ENCODE measurements at places on chromosomes 2 and 18. TPM values are rescaled to one million over a fixed set of nuclear protein-coding genes. Genes with fewer than 3 reads are reported as not detected.

GRCh38 chr2:236137066-236137465 is 31.1 kb downstream of the GBX2 start:
- no peak for DNase-seq

DNA sequence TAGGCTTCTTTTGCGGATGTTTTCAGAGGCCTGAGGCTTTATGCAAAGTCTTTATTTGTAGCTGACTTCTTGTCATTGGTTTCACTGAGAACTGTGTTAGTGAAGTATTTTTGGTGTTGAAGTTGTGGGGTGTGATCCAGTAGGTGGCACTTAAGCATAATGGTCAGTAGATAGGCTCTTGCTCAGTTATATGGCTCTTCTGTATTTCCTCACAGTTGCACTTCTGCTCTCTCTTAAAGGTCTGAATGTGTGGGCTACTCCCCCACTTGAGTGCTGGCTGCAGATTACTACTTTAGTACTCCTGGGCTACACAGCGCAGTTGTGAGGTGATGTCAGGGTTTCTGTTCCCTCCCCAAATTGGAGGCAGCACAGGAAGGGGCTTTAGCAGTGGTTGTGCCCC is 133.8 kb upstream of the SCN7A start:
- DNase-seq, result no peak

DNA sequence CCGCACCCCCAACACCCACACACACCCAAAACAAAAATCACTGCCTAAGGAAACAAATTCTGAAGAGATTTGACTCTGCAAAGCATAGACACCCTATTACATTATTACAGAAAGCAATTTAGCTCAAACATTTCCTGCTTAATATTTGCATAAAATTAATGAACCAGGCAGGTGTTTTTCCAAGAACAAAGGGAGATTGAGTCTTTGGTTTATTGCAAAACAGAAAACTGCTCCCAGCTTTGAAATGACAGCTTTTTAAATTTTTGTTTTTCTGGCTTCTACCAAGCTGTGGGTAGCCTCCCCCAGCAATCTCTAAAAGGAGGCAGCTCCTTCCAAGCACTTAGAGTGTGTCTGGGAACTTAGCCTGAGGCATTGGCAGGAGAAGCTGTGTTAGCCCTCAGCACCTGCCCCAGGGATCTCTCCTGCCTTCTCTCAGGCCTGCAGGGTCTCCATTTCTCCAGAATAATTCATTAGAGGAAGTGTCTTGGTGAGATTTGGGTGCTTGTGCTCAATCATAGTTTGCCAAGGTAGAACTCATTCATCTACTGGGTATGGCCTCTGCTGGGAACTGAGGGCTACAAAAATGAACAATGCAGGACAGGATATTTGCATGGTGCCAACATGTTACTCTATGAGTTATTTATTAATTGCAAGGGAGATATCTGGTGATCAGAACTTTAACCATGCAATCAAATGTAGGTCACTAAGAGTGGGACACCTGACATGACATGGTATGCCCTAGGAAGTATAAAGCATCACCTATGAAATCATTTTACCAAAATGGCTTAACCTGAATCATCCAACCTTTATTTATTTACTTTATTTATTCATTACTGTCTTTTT is 58.7 kb downstream of the B3GNT2 start:
- DNase-seq, result no peak

GRCh38 chr18:10318691-10318970 is 135.8 kb upstream of the APCDD1 start:
- no peak for DNase-seq

CYP1B1 gene
- total RNA-seq, result 6.3 TPM

RTP5 gene
- not detected for total RNA-seq
